ENCODE measurements at places on chromosomes 11 and 22.
A peak's percentile ranks its signal among the peaks of the same experiment; 100 is the strongest.

DNA sequence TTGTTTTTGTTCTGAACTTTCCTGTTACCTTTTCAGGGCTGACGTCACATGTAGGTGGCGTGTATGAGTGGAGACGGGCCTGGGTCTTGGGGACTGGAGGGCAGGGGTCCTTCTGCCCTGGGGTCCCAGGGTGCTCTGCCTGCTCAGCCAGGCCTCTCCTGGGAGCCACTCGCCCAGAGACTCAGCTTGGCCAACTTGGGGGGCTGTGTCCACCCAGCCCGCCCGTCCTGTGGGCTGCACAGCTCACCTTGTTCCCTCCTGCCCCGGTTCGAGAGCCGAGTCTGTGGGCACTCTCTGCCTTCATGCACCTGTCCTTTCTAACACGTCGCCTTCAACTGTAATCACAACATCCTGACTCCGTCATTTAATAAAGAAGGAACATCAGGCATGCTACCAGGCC lies 3.5 kb upstream of the TSSC4 start:
- DNase-seq = no peak
- H3K27ac ChIP-seq = no peak overlapping the region

- H3K27me3 ChIP-seq = peaks cover 20% of the 10 kb centered on the region
- H3K27ac ChIP-seq = no peak overlapping the region
- no peaks in the 10 kb centered on the region for H3K4me1 ChIP-seq
- no peaks in the 10 kb centered on the region for H3K36me3 ChIP-seq
- H3K4me3 ChIP-seq = no peak overlapping the region
These were observed 555.8 kb downstream of the BUD13 start for GRCh38 chr11:116217006-116217405.

DNA sequence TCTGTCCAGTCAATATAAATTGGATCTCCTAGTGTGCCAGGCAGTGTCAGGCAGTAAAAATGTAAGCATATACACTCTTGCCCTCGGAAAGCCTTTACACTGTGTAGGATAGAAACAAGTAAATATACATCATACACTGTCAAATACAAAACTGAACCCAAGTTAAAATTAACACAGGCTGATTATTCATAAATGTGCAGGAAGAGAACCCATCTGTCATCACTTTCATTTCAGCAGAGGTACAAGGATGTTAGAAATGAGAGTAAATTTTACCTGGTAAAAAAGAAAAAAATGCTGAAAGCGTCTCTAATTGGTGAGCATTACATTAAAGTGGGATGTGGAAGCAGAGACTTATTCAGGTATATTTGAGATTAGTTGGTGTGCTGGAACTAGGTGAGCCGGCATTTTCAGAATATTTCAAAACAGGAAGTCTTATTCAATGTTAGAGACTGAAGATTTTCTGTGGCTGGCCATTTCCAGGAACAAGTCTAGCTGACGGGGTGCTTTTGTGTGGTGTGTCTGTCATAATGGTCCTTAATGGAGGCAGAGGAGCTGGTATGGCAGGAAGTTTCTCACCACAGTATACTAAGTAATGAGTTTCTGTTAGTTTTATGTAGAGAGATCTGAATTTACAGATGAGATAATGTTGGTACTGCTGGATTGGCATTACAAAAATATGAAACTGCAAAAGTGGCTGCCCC lies 192.6 kb downstream of the CASP12 start:
- peak; percentile 89 for DNase-seq
- H3K4me3 ChIP-seq = peak overlapping the region; percentile 81
- H3K36me3 ChIP-seq = peaks cover 13% of the 10 kb centered on the region
- no peaks in the 10 kb centered on the region for H3K27me3 ChIP-seq
- H3K4me1 ChIP-seq = peaks cover 41% of the 10 kb centered on the region

- DNase-seq = no peak
- H3K4me3 ChIP-seq = no peak overlapping the region
- no peaks in the 10 kb centered on the region for H3K4me1 ChIP-seq
- H3K27ac ChIP-seq = no peak overlapping the region
- H3K36me3 ChIP-seq = no peaks in the 10 kb centered on the region
These were observed 14.0 kb upstream of the NRIP3 start for GRCh38 chr11:9017773-9018172.

DNA sequence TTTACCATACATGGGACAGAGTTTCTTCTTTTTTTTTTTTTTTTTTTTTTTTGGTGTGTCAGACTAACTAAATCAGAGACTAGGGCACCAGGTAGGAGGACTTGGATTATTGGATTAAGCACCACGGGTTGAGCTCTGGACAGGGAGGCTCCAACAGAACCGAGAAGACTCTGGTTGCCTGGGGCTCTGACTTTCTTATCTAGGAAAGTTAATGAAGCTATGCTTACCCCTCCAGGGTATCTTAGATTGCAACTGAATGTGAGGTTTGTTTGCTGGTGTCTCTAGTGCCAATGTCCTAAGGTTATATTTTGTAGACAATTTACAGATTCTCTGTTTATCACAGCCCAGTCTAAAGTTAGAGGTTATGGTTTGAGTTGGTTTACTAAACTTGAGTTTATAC lies 18.1 kb downstream of the ETS1 start:
- peaks cover 16% of the 10 kb centered on the region for H3K4me1 ChIP-seq
- no peaks in the 10 kb centered on the region for H3K36me3 ChIP-seq
- no peaks in the 10 kb centered on the region for H3K27me3 ChIP-seq
- no peak overlapping the region for H3K4me3 ChIP-seq

DNA sequence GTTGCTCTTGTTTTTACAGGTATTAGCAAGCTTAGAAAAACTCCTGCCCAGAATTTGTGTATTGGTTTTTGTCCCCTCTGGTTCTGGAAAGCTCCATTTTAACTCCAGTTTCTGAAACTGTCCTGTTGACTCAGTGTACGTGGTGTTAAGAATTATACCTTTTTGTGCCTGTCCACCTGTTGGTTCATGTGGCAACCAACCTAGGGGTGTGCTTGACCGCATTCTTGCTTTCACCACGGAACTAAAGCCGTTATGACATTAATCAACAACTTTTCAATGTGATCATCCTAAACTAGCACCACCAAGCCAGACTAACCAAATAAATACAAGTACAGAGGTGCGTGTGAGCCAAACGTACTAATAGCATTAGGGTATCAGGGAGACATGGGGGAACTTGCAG lies 56.0 kb upstream of the PTH start:
- H3K27me3 ChIP-seq = no peaks in the 10 kb centered on the region
- H3K4me3 ChIP-seq = peak overlapping the region; percentile 14
- no peak for DNase-seq
- H3K4me1 ChIP-seq = peaks cover 54% of the 10 kb centered on the region

GRCh38 chr11:7639643-7640025 lies 33.7 kb downstream of the CYB5R2 start:
- no peak overlapping the region for H3K27ac ChIP-seq
- peaks cover 10% of the 10 kb centered on the region for H3K36me3 ChIP-seq
- DNase-seq = no peak
- H3K4me1 ChIP-seq = no peaks in the 10 kb centered on the region
- H3K4me3 ChIP-seq = no peak overlapping the region
- no peaks in the 10 kb centered on the region for H3K27me3 ChIP-seq

Data from natural killer cell treated with Interleukin-12 subunit alpha and Interleukin-12 subunit beta and Interleukin-15 and Interleukin-18, amount 100 ng/mL, for 72 hours (primary cell).